Stimulated activated CD4-positive, alpha-beta T cell treated with anti-CD3 and anti-CD28 coated beads, Interleukin-15, amount 100 ng/mL, for 1 hour (primary cell): ENCODE measurements at places on chromosomes 6 and 20.

DNA sequence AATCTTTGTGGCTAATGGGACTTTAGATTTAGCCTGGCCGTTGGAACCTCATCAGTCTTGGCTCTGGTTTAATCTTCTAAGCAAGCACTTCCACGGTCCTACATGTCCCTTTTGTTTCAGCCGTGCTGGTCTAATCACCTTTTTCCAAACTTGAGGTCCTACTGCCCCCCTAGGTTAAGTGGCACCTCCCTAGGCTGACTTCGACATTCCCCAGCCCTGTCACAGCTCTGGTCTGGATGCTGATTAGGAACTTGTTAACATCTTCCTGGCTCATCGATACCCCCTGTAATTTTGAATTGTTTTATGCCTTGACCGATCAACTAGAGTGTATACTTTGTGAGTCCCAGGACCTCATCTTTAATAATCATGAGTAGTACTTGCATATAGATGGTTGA lies 56.6 kb downstream of the OTOR start:
- no peak for DNase-seq

DNA sequence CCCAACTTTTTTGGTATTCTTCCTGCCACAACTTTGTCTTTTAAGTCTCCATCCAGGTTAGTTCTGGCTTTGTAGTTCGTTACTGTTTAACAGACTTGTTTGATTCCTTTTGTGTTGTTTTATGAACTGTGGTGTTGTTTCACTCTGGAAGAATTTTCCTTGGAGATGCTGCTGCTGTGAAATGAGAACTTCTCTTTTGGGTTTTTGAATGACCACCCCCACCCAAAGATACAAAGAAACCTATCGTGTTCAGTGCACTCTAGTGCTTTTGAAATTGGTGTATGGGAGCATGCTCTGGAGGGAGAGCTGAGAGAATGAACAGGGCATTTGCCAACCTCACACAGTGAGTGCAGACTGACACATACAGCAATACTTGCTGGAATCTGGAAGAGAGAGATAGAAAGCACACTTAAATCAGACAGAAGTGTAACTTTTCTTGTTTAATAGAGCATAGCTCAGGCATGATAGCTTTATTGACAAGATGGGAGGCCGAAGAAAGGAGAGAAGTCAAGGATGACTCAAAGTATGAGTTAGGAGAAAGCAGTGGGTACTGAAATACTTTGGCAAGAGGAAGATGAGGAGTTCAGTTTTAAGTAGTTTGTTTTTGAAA lies 293.1 kb downstream of the SOX4 start:
- DNase-seq, result no peak

GRCh38 chr20:54173653-54174456 lies at the start of gene CYP24A1:
TSS of gene CYP24A1 (minus strand) at chr20:54173986. CDS start at chr20:54173579, 407 bp downstream.
- no peak for DNase-seq

DNA sequence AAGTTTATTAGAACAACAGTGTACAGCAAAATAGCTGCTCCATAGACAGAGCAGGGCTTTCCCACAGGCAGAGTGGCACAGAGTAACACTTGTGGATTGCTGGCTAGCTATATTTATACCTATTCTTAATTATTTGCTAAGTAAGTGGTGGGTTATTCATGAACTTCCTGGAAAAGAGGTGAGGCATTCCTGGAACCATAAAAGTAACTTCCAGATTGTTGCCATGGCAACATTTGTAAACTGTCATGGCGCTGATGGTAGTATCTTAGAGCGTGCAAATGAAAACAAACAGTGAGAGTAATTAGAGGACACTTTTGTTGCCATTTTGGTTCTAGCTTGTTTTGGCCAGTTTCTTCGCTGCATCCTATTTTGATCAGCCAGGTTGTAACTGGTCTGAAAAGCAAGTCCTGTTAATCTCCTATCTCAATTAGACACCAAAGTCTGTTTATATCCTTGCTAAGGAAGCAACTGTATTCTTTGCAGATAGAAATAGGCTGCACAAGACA lies 23.9 kb downstream of the DEFB114 start:
- no peak for DNase-seq

DNA sequence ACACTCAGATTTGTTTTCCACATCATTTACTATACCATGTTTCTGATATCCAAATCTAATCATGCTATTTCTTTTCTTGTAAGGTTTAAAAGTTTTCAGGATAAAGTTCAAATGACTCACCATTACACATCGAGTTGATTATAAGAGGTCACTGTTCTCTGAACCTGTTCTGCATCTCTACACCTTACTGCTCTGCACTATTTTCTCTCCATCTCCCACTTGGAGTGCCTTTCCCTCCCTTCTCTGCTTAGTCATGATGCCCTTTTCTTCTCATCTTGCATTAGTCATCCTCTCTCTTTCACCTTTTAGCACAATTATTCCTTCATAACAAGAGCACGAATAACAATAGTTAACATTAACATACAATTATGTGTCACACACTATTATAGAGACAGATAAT lies 37.5 kb upstream of the FUT9 start:
- no peak for DNase-seq

DNA sequence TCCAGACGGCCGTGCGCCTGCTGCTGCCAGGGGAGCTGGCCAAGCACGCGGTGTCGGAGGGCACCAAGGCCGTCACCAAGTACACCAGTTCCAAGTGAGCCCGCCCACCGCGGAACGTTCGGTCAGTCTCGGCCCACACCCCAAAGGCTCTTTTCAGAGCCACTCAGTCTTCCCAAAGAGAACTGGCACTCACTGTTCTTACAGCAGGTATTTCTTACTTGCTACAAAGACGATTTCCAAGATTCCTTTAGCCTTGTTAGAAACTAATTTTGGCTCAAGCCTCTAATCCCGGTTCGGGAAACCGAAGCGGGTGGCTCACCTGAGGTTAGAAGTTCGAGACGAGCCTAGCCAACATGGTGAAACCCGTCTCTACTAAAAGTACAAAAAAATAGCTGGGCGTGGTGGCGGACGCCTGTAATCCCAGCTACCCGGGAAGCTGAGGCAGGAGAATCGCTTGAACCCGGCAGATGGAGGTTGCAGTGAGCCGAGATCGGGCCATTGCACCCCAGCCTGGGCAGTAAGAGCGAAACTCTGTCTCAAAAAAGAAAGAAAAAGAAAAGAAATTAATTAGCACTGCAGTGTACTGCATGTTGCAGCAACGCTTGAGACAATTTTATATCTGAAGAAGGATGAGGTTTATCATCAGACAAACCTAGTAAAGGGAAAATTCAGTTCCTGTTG lies 73.1 kb downstream of the OR2B2 start:
- DNase-seq, result no peak

DNA sequence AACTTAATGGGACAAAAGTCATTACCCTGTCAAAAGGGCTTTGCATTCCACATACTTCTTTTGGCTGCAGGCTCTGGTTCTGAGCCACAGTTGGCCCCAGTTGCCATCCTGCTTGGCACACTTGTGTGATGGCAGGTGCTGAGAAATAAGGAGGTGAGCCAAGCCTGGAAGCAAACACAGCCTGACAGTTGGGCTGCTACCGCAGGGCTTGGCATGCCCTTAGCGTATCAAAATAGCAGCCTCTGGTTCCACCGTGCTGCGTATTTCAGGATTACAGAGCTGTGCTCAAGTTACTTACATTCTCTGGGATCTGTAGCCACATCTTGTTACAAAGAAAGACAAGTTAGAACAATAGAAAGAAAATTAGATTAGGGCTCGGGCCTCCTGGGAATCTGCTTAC lies 11.1 kb downstream of the MTHFD1L start:
- no peak for DNase-seq

DNA sequence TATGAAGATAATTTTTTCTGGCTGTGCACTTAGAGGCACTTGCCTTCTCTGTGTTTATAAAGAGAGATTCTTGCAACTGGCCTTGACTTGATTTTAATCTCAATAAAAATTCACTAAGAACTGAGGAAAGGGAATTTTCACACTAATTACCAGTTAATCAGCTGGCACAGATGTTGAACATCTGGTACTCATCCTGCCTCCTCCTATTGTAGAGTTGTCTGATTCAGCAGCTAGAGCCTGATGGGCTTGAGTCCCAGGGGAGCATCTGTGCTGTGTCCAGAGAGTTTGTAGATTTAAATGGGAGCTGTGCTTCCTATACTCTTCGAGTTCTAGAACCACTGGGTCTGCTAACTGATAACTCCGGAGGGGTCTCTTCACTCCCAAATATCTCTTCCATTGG lies 284.4 kb upstream of the RNF24 start:
- DNase-seq, result no peak

- DNase-seq, result peak; percentile 78
Observed at GRCh38 chr20:3795511-3796468, at the start of gene CDC25B. TSS of gene CDC25B (plus strand) at chr20:3796310. CDS start at chr20:3796532, 222 bp downstream.

DNA sequence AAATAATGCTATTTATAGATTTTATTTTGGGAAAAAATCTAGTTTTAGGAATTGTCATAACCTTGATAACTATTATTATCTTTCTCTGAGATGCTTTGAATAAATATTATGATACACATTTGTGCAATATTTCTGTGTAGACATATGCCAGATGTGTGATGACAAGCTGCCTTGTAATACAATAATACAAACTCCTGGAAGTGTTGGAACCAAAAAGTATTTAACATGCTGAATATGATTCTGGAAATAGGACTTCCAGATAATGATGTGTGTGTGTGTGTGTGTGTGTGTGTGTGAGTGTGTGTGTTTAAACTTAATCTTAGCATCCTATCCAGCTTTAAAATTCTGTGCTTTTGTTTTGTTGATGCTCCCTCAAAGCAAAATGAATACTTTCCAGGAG lies 233.6 kb downstream of the ADGRB3 start:
- DNase-seq, result no peak

- no peak for DNase-seq
Observed at GRCh38 chr6:9647071-9647445, 767.8 kb downstream of the TFAP2A start.
